Caudate nucleus (tissue), 63 donors: ENCODE measurements at places on chromosomes 2 and 18.

DNA sequence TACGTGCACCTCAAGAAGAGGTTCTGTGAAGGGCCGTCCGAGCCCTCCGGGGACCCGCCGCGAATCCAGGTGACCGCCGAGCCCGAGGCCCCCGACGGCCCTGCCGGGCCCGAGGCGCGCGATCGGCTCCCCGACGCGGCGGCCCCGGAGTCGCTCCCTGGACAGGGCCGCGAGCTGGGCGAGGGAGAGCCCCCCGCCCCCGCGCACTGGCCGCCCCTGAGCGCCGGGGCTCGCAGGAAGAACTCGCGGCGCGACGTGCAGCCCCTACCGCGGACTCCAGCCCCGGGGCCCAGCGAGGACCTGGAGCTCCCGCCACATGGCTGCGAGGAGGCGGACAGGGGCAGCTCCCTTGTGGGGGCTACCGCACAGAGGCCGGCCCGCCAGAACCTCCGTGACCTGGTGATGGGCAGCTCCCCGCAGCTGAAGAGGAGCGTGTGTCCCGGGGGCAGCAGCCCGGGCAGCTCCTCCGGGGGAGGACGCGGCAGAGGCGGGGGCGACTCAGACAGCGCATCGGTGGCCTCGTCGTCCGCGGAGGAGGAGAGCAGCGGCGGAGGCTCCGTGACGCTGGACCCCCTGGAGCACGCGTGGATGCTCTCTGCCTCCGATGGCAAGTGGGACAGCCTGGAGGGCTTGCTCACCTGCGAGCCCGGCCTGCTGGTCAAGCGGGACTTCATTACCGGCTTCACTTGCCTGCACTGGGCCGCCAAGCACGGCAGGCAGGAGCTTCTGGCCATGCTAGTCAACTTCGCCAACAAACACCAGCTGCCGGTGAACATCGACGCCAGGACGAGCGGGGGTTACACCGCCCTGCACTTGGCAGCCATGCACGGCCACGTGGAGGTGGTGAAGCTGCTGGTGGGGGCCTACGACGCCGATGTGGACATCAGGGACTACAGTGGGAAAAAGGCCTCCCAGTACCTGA is 812 bp downstream of the SOWAHC start:
- DNase-seq = no peak

- DNase-seq = no peak
Observed at GRCh38 chr2:58416696-58417095, 175.6 kb upstream of the FANCL start.

- DNase-seq = no peak
Observed at GRCh38 chr2:83481436-83481835, 977.6 kb downstream of the SUCLG1 start.

DNA sequence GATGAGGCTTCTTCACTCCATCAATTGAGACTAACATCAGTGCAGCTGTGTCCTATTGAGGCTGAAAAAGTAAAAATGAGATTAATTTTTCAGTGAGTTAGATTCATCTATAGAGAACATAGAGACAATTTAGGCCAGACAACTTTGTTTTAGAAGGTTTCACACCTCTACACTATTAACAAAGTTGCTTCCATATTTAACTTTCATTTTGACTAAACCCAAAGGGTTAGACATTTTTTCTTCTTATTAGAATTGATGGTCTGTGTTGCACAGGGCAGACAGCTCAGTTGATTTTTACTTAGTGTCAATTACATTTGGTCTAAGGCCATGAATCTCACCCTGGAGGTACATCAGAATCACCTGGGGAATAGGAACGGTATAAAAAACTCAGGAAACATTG is 130.2 kb upstream of the NXPH2 start:
- DNase-seq = no peak

- DNase-seq = no peak
Observed at GRCh38 chr2:73295751-73296400, 2.5 kb upstream of the EGR4 start.
